ENCODE measurements at places on chromosomes 4 and X.

- DNase-seq: no peak
Measured at GRCh38 chrX:13263560-13264251, 56.1 kb downstream of the ATXN3L start.

DNA sequence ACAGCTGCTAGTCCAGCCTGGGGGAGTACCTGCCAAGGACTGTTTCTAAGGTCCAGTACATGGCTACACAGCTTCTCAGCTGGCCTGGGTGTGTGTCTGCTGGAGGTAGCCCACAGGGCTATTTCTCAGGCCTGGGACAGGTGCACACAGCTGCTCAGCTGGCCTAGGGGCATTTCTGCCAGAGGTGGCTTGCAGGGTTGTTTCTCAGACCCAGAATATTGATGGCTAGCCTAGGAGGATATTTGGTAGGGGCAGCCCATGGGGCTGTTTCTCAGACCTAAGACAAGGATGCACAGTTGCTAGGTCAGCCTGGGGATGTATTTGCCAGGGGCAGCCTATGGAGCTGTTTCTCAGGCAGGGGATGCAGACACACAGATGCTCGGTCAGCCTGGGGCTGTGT is 29.4 kb downstream of the RAB28 start:
- DNase-seq: no peak

DNA sequence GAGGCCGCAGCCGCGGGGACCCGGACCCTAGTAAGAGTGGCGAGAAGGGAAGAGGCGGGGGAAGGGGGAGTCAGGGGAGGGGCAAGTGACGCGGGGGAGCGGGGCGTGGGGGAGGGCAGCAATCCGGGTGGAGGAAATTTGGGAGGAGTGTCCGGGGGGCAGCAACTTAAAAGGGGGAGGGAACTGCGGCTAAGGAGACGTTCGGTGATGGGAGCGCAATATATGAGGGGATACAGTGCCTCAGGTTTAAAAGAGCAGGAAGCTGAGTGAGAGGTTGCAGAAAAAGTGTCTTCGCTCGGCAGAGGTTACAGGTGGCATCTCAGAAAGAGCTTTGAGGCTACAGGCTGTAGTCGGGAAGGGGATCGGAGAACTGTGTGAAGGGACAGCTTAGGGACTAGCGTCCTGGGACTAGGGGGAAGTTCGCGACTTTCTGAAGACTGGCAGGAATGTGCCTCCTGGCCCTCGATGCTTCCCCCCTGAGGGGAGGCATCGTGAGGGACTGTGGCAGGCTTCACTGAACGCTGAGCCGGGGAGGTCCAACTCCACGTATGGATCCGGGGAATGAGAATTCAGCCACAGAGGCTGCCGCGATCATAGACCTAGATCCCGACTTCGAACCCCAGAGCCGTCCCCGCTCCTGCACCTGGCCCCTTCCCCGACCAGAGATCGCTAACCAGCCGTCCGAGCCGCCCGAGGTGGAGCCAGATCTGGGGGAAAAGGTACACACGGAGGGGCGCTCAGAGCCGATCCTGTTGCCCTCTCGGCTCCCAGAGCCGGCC is 519 bp downstream of the FOXO4 start:
- DNase-seq: no peak

DNA sequence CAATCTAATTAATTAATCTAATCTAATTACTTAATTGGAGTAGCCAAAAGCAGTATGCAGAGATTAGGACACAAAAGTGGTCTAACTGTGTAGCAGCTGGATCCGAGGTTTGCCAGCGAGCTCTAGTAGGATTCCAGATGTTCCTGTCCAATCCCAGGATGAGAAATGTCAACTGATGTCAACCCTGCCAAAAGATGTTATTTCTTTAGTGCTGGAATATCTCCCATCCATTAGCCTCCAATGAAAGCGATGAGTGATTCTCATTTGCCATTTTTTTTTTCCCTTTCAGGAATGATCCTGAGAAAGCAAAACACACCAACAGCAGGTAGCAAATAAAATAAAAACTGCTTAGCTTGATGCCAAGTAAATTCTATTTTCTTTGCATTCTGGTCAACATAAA is 372.9 kb downstream of the STIM2 start:
- no peak for DNase-seq

- no peak for DNase-seq
Measured at GRCh38 chr4:86523333-86523732, 70.8 kb upstream of the PTPN13 start.

DNA sequence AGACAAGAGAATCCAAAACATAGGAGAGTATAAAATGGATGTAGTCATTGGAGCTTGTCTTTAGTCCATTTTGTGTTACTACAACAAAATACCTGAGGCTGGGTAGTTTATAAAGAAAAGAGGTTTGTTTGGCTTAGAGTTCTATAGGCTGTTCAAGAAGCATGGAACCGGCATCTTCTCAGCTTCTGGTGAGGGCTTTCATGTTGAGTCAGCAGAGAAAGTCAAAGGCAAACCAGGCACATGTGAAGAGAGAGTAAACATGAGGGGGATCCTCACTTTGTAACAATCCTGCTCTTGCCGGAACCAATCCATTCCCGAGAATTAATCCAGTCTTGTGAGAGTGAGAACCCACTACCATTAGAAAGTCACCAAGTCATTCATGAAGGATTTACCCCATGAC is 8.1 kb upstream of the HCCS start:
- no peak for DNase-seq

DNA sequence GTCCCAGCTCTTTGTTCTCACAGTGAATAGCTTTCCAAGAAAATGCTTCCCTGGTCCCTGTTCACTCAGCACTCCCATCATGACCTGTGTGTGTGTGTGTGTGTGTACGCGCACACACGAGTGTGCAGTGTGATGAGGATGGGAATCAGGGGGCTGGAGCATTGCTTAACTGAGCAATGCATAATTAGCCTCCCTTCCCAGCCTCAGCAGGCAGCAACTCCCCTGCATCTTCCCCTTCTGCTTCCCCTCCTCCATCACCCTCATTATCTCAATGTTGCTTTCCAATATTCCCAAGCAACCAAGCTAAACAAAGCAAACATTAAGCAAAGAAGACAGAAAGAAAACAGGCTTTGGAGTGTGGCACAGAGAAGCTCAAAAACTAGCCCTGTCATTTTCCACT is 137.0 kb downstream of the RBM47 start:
- DNase-seq: no peak

- DNase-seq: no peak
Measured at GRCh38 chr4:82594456-82594855, 32.7 kb upstream of the TMEM150C start.

- no peak for DNase-seq
Measured at GRCh38 chr4:2842687-2843262, 869 bp upstream of the ADD1 start.

- DNase-seq: no peak
Measured at GRCh38 chrX:2867206-2867605, 38.5 kb downstream of the GYG2 start.

DNA sequence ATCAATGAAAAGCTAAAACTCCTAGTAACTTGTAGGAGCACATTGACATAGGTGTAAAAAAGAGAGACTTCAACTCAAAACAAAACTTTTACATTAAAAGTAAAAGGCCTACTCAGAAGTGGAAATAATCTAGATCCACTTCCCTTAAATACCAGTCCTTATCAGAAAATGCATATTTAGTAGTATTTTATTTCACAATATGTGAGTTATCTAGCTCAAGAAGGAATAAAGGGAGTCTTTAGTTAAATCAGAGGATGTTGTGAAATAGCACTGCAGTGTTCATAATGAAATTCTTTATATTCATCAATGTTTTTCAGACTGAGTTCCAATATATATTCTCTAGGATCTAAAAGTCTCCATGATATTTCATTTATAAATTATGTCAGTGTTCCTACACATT is 715.0 kb downstream of the GRID2 start:
- no peak for DNase-seq

- DNase-seq: no peak
Measured at GRCh38 chr4:5788144-5788543, 77.1 kb downstream of the EVC start.

DNA sequence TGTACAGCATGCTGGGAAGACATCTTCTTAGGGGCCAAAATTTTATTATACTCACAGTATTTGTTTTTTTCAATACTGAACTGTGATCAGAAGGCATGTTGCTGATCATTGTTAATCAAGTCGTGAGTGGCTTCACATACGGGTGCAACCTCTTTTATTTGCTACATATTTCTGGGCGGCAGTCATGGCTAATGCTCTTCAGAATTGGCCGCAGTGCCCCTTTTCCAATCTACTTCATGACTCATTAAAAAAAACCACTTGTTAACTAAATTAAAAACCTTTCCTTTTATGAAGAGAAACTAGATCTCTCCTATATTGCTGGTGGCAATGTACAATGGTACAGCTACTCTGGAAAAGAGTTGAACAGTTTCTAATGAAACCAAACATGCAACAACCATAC is 101.5 kb upstream of the C1GALT1C1 start:
- no peak for DNase-seq

DNA sequence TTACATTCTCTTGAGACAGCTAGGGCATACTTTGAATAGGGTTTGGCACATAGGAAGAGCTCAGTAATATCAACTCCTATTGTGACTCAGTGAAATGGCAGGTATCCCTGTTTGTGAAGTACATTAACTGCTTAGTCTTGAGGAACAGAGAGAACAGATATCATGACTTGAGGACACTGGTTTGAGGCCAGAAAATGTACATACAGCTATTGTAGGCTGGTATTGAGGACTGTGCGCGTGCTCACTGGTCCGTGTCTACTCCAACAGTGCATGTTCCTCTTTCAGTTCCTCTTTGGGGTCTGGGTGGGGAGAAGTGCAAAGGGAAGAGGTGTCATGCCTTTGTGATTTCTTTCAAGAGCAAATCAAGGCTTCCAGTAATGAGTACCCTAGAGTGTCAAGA is 34.6 kb upstream of the TBC1D9 start:
- no peak for DNase-seq

GRCh38 chr4:163164591-163164990 is 2.1 kb downstream of the NAF1 start:
- DNase-seq: no peak

GRCh38 chrX:134761788-134762187 is 103.5 kb upstream of the PLAC1 start:
- peak; percentile 9 for DNase-seq

- peak; percentile 49 for DNase-seq
Measured at GRCh38 chr4:86927843-86928395, 6.9 kb upstream of the AFF1 start.

GRCh38 chrX:146154191-146154590 is 336.6 kb downstream of the SLITRK2 start:
- DNase-seq: no peak

GRCh38 chr4:124060261-124060918 is 652.1 kb downstream of the ANKRD50 start:
- no peak for DNase-seq

DNA sequence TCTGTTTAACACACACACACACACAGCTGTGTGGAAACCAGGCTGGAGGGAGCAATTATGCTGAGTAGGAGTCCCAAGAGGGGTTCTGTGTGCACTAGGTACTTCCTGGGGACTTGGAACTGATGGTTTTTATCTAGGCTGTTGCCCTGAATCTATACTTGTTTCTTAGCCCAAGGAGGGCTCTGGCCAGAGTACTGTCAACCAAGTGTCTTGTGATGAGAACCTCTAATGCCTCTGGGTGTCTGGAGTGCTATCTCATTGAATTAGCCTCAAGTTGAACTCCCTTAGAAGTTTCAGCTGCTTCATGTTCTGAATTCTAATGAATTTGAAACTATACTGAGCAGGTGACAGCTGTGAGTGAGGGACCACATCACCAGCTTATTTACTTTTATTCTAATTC is 16.6 kb downstream of the ARHGAP24 start:
- DNase-seq: no peak

DNA sequence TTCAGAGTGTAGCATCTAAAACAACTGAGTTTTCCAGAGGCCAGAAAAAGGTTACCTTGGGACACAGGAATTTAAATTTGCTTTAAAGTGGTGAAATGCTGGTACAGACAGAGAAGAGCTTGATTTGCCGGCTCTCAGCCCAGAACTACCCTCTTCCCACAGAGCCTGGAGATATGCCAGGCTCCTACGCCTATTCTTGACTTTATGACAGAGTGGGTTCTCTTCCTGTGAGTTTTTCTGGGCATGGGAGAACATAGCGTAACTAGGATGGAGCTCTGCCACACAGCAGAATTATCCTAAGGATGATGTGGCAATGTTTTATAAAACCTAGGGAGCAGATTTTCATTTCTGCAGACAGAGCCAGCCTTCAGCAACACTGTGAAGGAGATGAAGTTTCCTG is 241.8 kb downstream of the GRIA3 start:
- no peak for DNase-seq

GRCh38 chr4:158322109-158322508 is 111.8 kb downstream of the TMEM144 start:
- DNase-seq: no peak

DNA sequence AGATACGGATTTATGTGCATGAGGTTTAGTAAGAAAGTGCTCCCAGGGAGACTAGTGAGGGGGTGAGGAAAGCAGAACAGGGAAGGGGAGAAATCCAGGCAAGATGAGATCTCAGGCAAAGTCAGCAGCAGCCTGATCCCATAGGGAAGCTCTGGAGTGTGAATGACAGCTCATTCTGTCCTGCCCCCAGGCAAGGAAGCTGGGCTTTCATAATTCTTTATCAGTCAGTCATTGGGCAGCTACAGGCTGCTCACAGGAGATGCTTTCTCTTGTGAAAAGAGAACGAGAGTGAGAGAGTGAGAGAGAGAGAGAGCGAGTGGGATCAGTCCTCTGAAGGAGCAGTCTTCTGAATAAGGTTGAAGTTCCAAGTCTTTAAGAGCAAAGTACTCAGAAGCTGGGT is 48.1 kb downstream of the SRPX start:
- DNase-seq: no peak

- no peak for DNase-seq
Measured at GRCh38 chrX:148785256-148785655, 284.8 kb downstream of the AFF2 start.

DNA sequence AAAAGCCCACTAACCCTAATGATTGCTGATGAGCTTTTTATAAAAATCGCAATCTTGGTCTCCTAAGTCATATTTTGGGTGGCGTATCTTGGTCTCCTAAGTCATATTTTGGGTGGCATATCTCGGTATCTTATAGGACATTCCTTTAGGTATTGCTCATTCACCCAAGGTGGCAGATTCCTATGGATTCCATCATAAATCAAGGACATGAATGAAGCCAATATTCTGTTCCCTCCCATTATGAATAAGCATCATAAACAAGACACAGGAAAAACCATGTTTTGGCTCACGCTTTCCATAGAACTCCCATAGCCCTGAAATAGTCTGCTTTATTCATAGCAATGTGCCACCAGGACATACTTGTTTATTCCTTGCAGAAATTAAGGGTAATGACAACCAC is 95.0 kb upstream of the CD99 start:
- DNase-seq: no peak

GRCh38 chr4:25310066-25310802 is 2.3 kb upstream of the ZCCHC4 start:
- no peak for DNase-seq

- no peak for DNase-seq
Measured at GRCh38 chrX:13123247-13123856, 78.9 kb upstream of the FAM9C start.

GRCh38 chrX:68832516-68833447 is 4.0 kb downstream of the EFNB1 start:
- no peak for DNase-seq

- no peak for DNase-seq
Measured at GRCh38 chrX:1264556-1264955, 4.1 kb upstream of the CSF2RA start.

All from activated CD4-positive, alpha-beta T cell treated with anti-CD3 and anti-CD28 coated beads for 48 hours (primary cell).